Stimulated activated CD4-positive, alpha-beta T cell treated with anti-CD3 and anti-CD28 coated beads, TNF-alpha, amount 100 ng/mL, for 4 hours (primary cell): ENCODE measurements at places on chromosomes 6 and 20.

DNA sequence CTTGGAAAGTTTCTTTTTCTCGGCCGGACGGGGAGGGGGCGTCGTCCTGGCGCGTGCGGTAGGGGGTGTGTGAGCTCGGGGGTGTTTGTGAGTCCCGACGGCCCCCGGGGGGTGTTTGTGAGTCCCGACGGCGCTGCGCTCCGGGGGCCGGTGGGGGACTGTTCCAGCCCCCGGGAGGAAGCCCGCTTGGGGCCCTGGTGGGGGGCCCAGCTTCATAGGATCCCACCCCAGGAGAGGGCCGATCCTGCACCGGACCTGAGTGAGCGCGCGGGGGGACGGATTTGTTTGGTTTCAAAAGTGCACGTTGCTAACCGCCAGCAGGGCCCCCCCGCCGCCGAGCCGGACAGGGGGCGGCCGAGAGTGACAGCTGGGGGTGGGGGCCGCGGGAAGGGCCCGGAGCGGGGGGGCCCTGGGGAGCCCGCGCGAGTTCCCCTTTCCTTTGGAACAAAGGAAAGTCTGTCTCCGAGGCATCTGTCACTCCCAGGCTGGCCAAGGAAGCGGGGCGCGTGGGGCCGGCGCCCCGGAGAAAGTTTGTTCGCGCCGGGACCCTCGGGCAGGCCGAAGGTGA lies 485 bp downstream of the TGIF2 start:
- peak; percentile 30 for DNase-seq

- DNase-seq = no peak
Measured at GRCh38 chr6:98839781-98840361, 5.5 kb downstream of the POU3F2 start.

- no peak for DNase-seq
Measured at GRCh38 chr6:221531-222349, 70.5 kb upstream of the DUSP22 start.

GRCh38 chr6:163573503-163574179 lies 159.1 kb downstream of the QKI start:
- DNase-seq = no peak

DNA sequence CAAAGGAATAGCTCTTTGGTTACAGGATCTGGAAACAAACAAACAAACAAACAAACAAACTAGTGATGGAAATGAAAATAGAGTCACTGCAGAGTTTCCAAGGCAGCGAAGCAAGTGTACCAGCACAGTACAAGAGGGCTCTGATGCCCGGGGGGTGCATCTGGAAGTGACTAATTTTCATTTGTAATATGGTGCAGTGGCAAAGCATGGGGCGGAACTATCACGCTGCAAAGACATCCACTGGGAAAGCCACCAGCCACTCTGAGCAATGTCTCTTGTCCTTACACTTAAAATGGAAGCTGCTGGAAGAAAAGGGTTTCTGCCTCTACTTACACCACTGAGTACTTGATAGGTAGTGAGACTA lies 44.4 kb upstream of the NEDD9 start:
- DNase-seq = no peak

DNA sequence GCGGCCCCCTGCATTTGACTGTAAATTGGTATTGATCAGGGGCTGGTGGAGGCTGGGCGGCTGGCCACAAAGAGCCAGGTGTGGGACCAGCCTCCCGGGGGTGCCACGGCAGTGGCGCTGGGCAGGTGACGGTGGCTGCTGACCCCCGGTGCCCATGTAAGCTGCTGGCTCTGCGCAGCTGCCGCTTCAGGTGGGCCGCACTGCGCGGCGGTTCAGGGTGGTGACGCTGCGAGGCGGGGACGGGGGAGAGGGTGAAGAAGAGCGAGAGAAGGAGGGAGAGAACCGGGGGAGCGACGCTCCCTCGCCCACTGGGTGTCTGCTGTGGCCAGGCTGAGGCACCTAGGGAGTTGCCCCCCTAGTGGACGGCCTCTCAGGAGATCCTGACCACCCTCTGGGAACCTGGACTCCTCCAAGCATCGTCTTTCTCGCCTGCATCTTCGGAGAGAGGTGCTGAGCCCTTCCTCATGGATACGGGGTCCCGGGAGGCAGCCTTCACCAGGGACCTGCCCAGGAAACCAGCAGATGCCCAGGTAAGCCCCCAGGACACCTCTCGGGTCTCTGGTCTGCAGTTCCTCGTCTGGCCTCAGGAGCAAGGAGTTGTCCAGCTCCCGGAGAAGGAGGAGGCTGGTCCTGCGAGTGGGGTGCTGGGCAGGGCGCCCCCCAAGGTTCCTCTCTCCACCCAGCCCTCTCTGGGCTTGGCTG lies 77.5 kb upstream of the GATA5 start:
- no peak for DNase-seq

GRCh38 chr20:655726-656624 lies 3.0 kb upstream of the SRXN1 start:
- DNase-seq = no peak

DNA sequence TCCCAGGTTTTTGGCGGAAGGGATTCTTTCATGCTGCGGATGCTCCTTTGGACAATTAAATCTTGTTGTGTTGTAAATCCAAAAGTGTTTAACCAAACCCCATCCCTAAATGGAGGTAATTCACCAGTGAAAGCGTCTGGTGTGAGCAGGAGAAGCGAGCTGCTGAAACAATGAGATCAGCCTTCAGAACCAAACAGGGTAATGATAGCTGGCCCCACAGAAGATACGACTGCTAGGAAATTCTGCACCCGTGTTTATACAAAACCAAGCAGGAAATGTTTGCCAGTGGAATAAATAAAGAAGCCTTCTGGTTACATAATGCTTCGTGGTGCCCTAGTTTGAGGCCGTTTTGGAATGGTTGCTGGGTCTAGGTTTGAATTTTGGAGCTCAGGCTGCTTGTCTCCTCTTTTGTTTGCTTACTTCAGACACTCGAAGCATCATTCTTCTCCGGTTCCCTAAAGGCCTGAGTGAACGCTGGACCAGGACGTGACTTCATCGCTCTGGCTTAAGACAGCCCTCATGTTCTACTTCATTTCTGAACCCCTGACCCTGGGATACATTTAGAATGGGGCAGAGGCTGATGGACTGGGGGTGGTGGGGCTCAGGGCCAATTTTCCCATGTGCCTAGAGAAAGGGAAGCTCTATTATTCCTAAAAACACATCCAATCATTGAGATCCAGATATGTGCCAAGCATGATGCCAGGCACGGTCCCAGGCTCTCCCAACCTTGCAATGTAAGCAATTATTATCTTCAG lies 61.6 kb upstream of the JAG1 start:
- DNase-seq = no peak

- no peak for DNase-seq
Measured at GRCh38 chr20:53926428-53927028, 143.9 kb downstream of the BCAS1 start.
